A172 (cell line): ENCODE measurements at places on chromosomes 5 and 9. TPM values are rescaled to one million over a fixed set of nuclear protein-coding genes. Genes with fewer than 3 reads are reported as not detected.

GRCh38 chr9:128102861-128103588, 24.5 kb downstream of the PTGES2 start:
- no peak for DNase-seq

DNA sequence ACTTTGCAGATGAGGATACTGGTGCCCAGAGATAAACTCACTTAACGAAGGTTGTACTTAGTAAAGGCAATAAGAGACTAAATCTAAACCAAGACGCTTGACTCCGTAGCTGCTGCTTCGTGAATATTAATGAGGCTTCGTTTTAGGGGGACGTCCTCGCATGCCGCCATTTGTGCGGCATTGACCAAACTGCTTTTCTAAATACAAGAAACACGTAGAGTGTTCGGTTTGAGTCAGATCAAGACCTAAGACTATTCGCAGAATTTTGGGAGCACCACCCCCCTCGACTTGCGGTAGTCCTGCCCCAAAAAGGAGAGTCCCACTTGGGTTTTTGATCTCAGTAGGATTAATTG, 1.1 kb downstream of the NPM1 start:
- DNase-seq = no peak

GRCh38 chr9:90861826-90862740, 60.5 kb downstream of the SYK start:
- no peak for DNase-seq

DNA sequence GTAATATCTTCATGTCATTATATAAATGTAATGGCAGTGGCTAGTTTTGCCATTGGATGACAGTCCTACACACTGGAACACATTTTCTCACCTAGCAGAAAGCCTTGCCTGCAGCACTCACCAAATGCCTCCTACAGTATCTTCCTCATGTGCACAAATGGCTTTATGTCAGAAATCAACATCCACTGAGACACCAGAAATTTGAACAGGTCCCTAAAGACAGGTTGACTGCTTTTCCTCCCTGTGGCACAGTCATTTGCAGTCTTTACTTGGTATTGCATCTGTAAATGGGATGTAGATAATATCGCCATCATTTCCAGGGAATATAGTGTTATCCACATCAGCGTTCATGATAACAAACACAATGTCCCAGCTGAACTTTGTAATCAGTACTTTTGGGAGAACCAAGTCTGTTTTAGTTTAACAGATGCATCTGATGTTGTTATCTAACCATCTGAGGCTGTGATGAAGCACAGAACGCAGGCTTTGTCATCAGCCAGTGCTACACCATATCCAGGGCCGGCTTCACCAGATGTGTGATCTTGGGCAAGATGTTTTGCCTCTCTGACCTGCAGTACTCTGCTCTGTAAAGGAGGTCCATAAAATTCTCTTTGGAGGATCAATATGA, 83.9 kb upstream of the TAS2R1 start:
- DNase-seq = no peak

GRCh38 chr5:1441166-1441865, 3.9 kb downstream of the SLC6A3 start:
- DNase-seq = no peak

- no peak for DNase-seq
Observed at GRCh38 chr5:178839319-178839704, 20.4 kb upstream of the ZNF354B start.

GRCh38 chr5:179822059-179822432, 1.3 kb downstream of the SQSTM1 start:
- DNase-seq = no peak

GRCh38 chr5:176901260-176902101, 2.3 kb upstream of the HK3 start:
- no peak for DNase-seq

DNA sequence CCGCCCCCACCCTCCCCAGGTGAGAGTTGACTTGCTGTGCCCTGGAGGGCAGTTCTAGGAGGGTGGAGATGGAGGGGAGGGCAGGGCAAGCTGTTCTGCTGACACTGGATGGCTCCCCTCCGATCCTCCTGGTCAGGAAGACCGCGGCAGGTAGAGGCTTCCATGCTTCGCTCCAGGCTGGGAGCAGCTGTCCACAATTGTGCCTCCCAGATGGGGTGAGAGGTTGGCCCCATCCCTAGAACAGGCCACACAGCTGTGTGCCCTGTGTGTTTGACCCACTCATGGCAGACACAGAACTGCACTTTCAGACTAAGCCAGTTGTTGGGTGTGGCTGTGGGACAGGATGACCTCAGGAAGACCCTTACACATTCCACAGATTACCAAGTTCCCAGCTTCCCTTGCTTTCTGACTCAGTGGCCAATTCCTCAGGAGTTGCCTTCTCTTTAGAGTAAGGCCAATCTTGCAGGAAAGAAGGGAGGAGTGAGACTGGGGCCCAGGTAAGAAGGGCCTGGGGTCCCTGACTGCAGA, 72.1 kb upstream of the HSPA9 start:
- DNase-seq = peak; percentile 41

DNA sequence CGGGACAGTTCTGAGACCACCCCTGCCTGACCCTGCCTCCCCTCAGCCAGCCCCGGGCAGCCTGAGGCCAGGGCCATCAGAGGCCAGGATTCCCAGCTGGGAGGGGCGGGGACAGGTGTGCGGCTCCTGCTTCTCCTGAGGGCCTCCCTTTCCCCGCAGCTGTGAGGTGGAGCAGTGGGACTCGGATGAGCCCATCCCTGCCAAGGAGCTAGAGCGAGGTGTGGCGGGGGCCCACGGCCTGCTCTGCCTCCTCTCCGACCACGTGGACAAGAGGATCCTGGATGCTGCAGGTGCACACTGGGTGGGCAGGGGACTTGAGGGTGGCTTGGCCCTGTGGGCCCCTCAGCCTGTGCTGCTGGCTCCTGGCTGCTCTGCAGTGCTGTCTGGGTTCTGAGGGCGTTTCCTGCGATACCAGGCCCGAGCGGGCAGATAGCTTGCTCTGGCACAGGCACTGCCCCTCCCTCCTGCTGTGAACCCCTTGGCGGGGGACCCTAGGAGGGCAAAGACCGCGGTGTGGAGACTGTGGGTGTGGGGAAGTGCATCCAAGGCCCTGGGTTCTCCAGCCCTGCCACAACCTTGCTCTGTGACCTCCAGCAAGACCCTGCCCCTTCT, 2.3 kb downstream of the GRHPR start:
- DNase-seq = no peak

DNA sequence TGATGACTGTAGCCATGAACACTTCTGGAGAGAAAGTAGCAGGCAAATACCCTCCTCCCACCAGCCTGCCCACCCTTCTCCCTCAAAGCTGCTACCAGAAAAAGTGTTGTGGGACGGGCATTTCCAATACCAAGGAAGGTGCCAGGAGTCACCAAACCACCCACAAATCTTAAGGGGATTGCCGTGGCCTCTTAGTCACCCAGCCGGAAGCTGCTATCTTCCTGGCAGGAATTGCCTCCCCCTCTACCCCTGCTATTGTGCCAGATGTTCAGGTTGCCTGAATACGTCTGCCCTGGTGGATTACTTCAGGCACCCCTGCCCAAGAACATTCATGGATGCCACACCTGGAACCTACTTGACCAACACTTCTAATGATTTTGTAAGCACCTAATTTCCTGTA, 156.1 kb downstream of the TTC39B start:
- peak; percentile 17 for DNase-seq

GRCh38 chr5:39986614-39987013, 561.8 kb upstream of the DAB2 start:
- no peak for DNase-seq

DNA sequence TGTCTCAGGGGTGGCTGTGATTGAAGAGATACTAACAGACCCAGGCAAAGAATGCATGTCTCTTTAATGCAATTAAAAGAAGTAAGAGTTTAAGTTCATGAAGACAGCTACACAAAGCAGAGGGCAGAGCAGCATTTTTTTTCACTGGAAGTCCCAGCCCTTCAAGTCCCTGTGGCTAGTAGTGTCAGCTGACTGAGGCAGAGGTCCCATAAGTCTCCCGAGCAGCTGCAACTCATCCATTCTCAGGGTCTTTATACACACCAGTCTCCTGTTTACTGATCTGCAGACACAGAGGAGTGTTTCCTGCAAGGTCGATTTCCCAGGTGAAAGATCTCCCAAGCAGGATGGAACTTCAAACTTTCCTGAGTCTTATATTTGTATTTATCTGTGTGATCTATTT, 169.4 kb upstream of the GLRA1 start:
- DNase-seq = no peak

DNA sequence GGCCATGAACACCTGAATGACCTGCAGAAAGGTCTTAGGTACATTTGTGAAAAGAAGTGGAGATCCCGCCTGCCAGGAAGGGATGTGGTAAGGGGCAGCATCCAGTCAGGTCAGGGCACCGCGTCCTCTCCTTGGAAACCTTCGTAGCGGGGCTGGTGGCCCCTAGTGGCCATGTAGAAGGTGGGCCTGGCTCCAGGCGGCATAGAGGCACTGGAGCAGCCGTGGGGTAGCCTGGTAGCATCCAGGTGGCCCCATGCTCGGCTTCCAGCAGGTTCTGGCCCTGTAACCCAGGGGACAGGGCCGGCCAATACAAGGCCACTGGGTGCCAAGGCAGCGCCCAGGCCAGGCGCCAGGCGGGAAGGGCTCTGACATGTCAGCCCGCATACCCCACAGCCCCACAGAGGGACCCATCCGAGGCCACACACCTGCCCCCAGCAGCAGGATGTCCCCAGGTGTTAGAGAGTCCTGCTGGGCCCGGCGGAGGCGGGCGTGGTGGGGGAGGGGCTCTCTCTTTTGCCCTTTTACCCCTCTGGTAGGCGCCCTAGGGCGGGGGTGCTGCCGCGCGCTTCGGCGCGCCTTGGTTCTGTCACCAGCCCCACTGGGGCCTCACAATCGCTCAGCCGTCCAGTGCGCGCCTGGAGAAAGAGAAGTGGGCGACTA, 58.3 kb upstream of the SPATA31E1 start:
- DNase-seq = no peak

- DNase-seq = no peak
Observed at GRCh38 chr9:98995059-98995671, 51.5 kb downstream of the COL15A1 start.

DNA sequence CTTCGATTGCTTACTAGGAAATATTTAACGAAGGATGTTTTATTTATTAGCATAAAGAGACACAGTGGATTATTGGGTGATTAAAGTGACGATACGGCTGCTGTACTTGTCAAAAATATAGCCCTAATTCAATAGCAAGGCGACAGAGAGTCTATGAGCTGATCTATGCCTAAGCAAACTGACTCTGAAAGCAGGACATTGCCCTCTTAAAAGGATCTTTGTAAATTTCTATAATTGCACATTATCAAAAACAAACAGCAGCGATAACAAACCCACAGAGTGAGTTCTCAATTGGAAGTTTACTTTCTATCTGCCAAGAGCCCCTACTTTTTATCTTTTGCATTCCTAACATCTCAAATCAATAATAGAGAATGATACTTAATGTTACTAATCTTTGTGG, 31.4 kb downstream of the TLX3 start:
- no peak for DNase-seq

GRCh38 chr5:74143721-74144330, 496.7 kb downstream of the ENC1 start:
- DNase-seq = no peak

DNA sequence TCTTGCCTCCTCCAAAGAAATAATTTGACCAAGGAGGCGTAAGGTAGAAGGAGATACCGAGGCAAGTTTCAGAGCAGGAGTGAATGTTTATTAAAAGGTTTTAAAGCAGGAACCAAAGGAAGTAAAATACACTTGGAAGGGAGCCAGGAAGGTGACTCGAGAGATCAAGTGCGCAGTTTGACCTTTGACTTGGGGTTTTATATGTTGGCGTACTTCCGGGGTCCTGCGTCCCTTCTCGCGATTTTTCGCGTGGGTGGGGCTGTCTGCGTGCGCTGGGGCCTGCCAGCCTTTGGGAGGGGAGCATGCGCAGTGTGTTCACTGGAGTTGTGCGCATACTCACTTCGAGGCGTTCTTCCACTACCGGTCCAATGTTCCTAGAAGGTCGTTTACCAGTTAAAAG, 166.0 kb upstream of the IRX2 start:
- DNase-seq = no peak

- DNase-seq = no peak
Observed at GRCh38 chr5:178287791-178288105, 55.1 kb upstream of the PHYKPL start.

- no peak for DNase-seq
Observed at GRCh38 chr9:109331353-109331752, 10.5 kb upstream of the EPB41L4B start.

GRCh38 chr9:137050570-137050969, 3.3 kb downstream of the ENTPD2 start:
- DNase-seq = no peak

The HSPB3 gene
- 1.7 and 2.4 TPM in 2 replicates for total RNA-seq

The INSL6 gene
- not detected in 2 replicates for total RNA-seq

The LCN12 gene
- 0.07 and 2.2 TPM in 2 replicates for total RNA-seq

The RHOBTB3 gene
- total RNA-seq = 199 and 274 TPM in 2 replicates

The PHYHD1 gene
- not detected in 2 replicates for total RNA-seq

The LAMC3 gene
- 1.0 and 1.4 TPM in 2 replicates for total RNA-seq

The TSLP gene
- not detected in 2 replicates for total RNA-seq
